ENCODE measurements at places on chromosomes 12 and 14.

DNA sequence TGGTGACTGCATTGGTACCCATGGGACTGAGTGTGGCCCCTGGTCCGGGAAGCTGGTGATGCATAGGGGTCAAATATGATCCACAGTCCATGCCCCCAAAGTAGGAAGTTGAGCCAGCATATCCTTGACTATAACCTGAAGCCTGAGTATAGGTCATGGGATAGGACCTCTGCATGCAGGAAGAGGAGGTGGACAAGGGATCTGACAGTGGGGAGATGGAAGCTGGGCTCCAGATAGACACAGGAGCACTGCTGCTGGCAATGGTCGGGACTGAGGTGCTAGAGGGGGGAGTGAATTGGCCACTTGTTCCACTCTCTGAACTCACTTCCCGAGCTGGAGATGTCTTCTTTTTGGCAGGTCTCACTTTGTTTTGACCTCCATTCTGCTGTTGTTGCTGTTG, 8.4 kb downstream of the OTX2 start:
- DNase-seq = no peak

DNA sequence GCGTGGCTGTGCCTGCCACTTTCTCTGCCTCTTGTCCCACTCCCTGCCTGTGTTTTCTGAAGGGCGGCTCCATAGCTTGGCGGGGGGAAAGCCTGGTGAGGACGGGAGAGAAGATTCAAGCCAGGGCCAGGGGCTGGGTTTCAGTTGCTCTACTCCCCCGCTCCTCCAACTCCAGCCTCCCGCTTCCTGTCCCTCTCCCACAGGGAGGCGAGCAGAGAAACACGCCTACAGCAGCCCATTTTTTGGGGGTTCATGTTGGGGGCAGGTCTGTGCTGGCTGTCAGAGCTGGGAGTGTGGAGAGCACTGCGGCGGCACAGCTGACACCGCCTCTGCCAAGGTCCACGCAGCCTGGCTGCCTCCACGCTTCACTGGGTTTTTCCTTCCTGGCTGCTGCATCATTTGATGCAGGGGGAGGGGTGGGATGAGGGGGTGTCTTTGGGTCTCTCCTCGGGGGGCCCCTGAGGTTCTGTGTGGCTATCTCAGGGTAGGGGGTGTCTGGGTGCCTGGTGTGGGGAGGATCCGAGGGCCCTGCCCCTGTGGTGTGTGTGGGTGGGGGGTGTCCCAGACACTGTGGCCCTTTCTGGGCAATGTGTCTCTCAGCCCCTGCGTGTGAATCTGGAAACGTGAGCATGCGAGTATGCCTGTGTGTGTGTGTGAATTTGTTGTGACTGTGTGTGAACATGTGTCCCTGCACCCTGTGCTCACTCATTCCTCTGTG, 10.7 kb upstream of the KRT80 start:
- DNase-seq = no peak

DNA sequence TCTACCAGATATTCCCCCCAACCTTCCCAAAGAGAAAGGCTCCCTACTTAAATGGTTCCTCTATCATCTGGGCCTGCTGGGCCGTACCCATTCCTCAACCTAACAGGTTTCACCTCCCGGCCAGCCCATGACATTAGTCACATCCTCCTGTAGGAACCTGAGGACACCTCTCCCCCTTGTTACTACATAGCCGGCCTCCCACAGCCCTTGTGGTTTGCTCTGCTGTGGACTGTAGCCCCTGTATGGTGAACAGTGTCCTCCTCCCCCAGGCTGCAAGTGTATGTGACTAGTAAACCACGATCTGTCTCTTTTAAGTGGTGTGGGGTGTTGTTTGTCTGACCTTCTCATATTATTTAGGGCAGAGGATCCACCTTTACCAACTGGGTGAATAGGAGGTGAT, 371.7 kb downstream of the RGS6 start:
- DNase-seq = no peak

DNA sequence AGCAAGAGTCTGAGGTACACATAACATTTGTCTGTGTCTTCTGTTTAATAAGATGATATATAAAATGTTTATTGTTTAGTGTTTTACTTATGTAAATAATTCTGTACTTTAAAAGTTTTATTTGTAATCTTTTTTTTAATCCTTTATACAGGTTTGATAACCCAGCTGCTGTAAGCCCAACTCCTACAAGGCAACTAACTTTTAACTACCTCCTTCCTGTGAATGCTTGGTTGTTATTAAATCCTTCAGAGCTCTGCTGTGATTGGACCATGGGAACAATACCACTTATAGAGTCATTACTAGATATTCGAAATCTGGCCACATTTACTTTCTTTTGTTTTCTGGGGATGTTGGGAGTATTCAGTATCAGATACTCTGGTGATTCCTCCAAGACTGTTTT, 24.1 kb downstream of the TMTC3 start:
- DNase-seq = no peak

GRCh38 chr12:81284137-81284536, 206.3 kb downstream of the ACSS3 start:
- no peak for DNase-seq

DNA sequence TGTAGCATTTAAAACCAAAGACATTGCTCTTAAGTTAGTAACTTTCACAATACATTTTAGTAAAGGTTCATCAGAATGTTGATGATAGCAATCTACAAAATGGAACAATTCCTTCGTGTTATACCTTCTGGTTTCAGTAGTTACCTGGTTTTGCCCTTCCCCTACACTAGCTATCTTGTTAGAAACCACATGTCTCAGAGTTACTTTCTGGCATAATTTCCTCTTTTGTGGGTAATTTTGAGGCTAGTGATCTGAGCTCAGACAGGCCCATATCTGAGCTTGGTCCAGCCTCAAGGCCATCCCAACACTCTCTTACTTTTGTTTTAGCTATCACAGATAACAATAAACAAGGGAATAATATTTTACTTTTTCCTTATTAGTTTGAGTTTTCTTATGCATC, 196.9 kb downstream of the KITLG start:
- no peak for DNase-seq

- DNase-seq = no peak
Measured at GRCh38 chr14:79134361-79134760, 964.2 kb downstream of the NRXN3 start.

GRCh38 chr14:100076606-100077005, 11.4 kb downstream of the EVL start:
- DNase-seq = no peak

- no peak for DNase-seq
Measured at GRCh38 chr12:80509781-80510556, 65.9 kb downstream of the PTPRQ start.

DNA sequence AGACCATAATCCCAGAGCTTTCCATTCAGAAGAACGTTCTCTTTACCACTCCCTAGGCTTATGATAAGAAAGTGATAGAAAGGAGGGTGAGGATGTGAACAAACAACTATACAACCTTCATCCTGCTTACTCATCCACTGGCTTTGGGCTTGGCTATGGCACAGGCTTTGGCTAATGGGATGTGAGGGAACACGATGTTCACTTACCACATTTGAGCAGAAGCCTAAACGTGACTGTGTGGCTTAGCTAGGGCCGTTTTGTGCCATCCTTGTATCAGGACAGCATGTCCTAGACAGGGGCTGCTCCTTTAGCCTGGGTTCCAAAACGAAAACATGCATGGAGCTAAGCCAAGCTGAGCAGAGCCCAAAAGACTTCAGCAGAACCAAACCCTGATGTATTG, 118.6 kb upstream of the CCDC175 start:
- DNase-seq = no peak

GRCh38 chr14:76502638-76503037, 126.7 kb downstream of the ESRRB start:
- DNase-seq = no peak

DNA sequence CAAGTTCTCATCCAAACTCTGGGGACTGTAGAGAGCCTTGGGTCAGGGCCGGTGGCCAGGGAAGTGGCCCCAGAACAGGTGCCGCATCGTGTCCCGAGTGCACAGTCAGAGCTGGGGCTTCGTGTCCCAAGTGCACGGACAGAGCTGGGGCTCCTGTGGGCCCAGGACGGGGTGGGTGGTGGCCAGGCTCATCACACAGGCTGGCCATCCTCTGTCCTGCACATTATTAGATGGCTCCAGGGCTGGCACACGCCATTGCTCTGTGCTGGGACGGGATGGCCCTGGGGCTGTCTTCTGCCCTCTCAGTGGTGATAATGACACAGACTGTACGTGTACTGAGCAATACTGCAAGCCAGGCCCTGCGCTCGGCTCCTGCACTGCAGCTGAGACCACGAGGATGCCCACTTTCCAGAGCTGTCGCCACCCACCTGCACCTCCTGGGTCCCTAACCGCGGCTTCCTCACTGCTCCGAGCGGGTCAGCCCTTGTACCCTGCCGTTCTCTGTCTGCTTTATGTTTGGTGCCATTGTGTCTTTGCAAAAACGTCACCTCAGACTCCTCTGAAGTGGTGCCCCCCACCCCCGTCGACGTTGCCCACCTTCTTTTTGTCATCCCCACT, 1.9 kb downstream of the FBRSL1 start:
- DNase-seq = no peak

GRCh38 chr12:1305063-1305434, 289.3 kb downstream of the FBXL14 start:
- no peak for DNase-seq

DNA sequence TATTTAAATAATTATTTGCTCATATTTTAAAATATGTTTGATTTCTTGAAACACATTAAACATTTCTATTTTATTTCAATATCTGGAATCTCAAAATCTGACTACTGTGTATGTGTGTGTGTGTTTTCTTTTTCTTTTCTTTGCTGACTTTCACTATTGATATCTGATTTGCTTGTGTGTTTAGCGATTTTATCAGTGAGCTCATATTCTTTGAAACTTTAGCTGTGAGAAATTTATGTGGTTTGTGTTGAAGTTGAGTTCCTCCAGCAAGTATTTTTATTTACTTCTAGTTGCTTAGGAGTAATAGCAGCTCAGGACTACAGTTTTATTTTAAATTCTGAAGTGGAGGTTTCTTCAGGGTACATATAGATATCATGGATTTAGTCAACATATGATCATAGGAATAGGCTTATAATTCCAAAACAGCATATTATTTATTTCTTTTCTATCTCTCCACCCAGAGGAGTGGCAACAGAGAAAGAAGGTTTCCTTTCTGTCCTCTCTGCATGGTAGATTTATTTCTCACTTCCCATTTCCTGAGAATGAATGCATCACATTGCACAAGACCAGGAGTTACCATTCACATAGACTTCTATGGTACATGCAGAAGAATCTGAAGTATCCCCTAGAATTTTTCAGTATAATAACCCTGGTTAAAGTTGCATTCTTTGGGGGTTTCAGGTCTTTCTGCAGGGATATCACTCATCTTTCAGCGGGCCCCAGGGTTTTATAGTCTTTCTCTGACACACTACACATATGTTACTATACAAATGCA, 60.5 kb downstream of the PTPRQ start:
- DNase-seq = no peak

DNA sequence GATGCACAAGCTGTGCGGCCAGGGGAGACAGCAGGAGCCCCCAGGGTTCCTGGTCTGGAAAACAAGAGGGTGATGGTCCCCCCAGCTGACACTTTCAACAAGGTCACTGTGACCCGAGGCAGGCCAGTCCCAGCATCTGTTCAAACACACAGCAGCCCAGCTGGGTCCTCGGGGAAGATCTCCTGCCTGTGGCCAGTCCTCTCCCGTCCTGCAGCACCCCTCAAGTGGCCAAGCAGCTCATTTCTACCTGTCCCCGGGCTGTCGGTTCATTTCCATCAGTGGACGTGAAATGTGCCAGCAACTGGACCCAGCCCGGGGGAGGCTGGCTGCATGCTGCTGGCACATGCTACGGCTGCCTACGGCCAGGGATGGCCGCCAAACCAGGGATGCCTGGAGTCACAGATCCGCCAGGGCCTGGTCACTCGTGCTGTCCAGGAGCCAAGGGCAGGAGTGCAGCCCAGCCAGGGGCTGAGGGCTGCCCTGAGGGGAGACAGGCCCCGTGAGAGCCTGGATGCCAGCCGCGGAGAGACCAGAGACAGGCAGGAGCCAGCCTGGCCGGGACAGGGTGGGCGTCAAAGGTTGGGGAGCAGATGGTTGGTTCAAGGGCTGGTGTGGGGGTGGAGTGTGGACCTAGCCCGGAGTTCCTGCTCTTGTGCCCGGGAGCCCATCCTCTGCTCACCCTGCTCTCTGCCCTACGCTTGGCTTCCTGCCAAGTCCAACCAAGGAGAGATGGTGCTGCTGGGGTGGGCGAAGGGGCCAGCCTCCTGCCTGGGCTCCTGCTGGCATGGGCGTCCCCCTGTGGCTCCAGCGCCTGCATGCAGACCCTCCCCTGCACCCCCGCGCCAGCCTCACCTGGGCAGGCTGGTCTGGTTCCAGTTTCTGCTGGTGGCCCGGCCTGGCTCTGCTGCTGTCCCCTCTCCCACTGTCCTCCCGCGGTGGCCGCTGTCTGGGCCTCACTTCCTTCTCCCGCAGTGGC, 143.8 kb downstream of the ADGRD1 start:
- no peak for DNase-seq

DNA sequence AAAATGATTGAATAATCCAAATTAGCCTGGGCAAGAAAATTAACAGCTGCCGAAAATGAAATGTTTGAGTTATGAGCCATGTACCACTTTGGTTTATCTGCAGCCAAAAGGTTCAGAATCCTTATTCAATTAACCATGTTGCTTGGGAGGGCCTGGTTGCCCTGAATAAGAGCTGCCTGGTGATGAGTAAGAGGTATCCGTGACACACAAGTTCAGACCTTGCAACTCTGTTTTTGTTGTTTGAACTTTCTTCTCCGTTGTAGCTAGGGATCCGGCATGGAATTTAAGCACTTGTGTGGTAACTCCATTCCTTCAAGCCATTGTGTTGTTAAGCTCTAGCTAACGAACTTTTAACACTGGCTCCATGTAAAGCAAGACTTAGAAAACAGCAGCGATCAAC, 35.7 kb downstream of the FOXA1 start:
- no peak for DNase-seq

DNA sequence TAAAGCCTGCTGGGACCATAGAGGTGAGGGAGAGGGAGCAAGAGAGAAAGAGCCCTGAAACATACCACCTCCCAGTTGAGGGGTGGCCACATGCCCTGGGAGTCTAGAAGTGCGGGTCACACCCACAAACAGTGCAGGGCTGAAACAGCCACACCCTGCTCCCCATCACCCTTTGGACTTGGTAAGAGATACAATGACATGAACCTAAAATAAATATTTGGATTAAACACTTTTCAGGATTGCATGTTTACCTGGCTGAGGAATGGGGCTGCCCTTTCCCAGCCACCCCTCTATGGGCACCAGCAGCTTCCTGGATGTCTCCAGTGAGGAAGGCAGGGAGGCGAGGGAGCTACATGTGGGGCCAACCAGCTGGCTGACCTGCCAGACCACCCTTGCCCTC, 39.0 kb upstream of the TC2N start:
- no peak for DNase-seq

DNA sequence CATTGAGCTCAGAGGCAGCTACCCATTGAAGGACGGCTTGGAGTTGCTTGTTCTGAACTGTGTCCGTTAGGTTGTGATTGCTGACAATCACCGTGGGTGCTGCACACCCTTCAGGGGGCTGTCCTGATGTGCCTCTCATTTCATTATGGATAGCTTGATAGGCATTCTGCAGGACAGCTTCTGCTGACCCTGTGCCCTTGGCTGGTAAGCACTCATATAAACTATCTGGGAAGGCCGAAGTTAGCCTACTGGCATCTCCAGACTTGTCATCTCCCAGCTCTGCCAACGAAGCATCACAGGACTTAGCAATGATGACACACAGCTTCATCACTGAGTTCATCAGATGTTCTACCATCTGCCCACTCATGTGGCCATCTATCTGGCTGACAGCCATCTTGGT, 22.3 kb downstream of the AKAP3 start:
- DNase-seq = no peak

Measured in iPS DF 6.9 (cell line).